Daoy (cell line): ENCODE measurements at places on chromosomes 4 and X. TPM values are rescaled to one million over a fixed set of nuclear protein-coding genes. Genes with fewer than 3 reads are reported as not detected.

TRIM61 gene
- not detected in 2 replicates for total RNA-seq

MAGEC2 gene
- 70.0 and 79.0 TPM in 2 replicates for total RNA-seq

PHEX gene
- 0.18 and 1.1 TPM in 2 replicates for total RNA-seq

ATOH1 gene
- total RNA-seq = not detected in 2 replicates

SPANXN3 gene
- not detected in 2 replicates for total RNA-seq

ARX gene
- not detected in 2 replicates for total RNA-seq

IL2RG gene
- total RNA-seq = not detected in 2 replicates

PCDH10 gene
- 0.69 and 1.6 TPM in 2 replicates for total RNA-seq

S100P gene
- total RNA-seq = not detected in 2 replicates

SPANXN2 gene
- total RNA-seq = not detected in 2 replicates

LONRF3 gene
- total RNA-seq = 2.2 TPM in 2 replicates

HSFX2 gene
- total RNA-seq = not detected in 2 replicates

VBP1 gene
- total RNA-seq = 101 and 122 TPM in 2 replicates

HELT gene
- not detected in 2 replicates for total RNA-seq

MAGEC3 gene
- not detected in 2 replicates for total RNA-seq

RHOH gene
- total RNA-seq = not detected in 2 replicates

BRS3 gene
- not detected in 2 replicates for total RNA-seq

XAGE1A gene
- total RNA-seq = 4.5 and 5.7 TPM in 2 replicates

HAND2 gene
- total RNA-seq = 2.2 and 2.5 TPM in 2 replicates

COX7B gene
- total RNA-seq = 525 and 577 TPM in 2 replicates

PHKA1 gene
- 6.4 and 9.5 TPM in 2 replicates for total RNA-seq

MAGED4 gene
- 25.5 and 42.3 TPM in 2 replicates for total RNA-seq

LARP7 gene
- total RNA-seq = 24.1 and 39.7 TPM in 2 replicates

SHROOM4 gene
- total RNA-seq = 0.92 and 1.4 TPM in 2 replicates
